Caco-2 (cell line): ENCODE measurements at places on chromosomes 16 and 17. TPM values are rescaled to one million over a fixed set of nuclear protein-coding genes. Genes with fewer than 3 reads are reported as not detected.

Gene KRTAP3-1
- 7.4 and 7.9 TPM in 2 replicates for total RNA-seq

Gene KRTAP1-5
- total RNA-seq: not detected in 2 replicates

Gene HOXB4
- total RNA-seq: 3.4 and 3.9 TPM in 2 replicates

Gene B4GALNT2
- total RNA-seq: 1.1 and 1.3 TPM in 2 replicates

Gene EFCAB13
- total RNA-seq: 5.1 and 6.4 TPM in 2 replicates

Gene C17orf67
- total RNA-seq: 2.9 and 4.6 TPM in 2 replicates

Gene TOM1L1
- 48.7 TPM in 2 replicates for total RNA-seq

Gene OR1F1
- total RNA-seq: not detected in 2 replicates

Gene PARD6A
- total RNA-seq: 7.1 and 8.4 TPM in 2 replicates

Gene ORC6
- 55.2 and 56.3 TPM in 2 replicates for total RNA-seq

Gene EMP2
- 187 and 198 TPM in 2 replicates for total RNA-seq

GRCh38 chr17:39738568-39738901, 797 bp downstream of the GRB7 start:
- DNase-seq: peak; percentile 70

- DNase-seq: no peak
These were observed 1.4 kb upstream of the CACNA1G start for GRCh38 chr17:50558941-50559614.

DNA sequence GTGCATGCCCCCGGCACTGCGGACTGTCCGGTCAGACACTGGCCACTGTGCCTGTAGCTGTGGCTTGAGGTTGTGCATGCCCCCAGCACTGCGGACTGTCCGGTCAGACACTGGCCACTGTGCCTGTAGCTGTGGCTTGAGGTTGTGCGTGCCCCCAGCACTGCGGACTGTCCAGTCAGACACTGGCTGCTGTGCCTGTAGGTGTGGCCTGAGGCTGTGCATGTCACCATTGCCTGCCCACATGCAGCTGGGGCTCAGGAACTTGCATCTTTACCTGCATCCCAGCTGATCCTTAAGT, 5.2 kb downstream of the MTHFSD start:
- no peak for DNase-seq

DNA sequence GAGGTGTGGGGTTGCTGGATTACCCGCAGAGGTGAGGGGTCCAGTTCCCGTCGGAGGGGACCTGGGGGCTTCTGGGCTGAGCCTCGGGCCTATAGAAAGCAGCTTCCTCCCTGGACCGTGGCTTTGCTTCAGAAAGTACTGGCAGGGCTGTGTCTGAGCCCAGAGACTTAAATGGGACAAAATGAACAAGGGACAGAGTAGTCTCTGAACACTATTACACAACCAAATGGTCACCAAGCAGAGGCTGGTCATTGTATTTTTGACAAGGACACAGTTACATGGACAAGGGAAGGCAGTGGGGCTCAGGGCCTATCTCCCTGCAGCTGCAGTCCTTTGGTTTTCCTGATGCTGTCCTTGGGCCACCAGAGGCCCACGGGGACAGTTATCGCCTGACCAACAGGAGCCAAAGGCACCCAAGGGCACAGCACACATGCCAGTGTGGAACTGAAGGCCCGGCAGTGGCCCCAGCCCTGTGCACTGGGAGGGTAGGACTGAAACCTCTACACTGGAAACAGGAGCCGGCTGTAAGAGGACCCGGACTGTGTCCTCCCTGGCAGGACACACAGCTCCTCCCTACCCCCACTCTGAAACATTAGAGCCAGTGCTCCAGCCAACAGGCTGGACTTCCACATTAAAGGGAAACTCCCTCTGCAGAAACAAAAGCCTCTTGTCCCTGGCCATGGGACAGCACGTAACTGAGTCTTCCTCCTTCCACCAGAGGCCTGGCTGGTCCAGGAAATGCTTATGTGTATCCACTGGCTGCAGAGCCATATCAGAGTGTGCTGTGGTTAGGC, 26.0 kb upstream of the ERN1 start:
- DNase-seq: no peak

DNA sequence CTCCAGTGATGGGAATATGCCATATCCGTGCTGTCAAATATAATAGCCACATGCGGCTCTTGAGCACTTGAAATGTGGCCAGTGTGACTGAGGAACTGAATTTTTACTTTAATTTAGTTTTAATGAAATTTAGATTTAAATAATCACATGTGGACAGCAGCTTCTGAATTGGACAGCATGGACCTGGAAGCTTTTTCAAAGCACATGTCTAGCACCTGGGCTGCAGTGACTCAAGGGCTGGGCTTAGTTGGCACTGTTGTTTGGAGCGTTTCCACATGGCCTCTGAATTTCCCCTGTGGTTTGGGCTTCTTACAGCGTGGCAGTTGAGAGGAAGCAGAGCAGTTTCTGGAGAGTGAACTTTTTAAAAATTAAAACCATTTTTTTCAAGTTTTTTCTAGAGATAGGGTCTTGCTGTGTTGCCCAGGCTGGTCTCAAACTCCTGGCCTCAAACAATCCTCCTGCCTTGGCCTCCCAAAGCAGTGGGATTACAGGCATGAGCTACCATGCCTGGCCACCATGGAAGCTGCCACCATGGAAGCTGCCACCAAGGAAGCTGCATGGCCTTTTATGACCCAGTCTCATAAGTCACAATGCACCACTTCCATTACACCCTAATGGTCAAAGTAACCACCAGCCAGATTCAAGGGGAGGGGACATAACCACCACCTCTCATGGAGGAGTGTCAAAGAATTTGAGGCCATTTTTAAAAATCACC, 6.7 kb upstream of the TOB1 start:
- DNase-seq: no peak

DNA sequence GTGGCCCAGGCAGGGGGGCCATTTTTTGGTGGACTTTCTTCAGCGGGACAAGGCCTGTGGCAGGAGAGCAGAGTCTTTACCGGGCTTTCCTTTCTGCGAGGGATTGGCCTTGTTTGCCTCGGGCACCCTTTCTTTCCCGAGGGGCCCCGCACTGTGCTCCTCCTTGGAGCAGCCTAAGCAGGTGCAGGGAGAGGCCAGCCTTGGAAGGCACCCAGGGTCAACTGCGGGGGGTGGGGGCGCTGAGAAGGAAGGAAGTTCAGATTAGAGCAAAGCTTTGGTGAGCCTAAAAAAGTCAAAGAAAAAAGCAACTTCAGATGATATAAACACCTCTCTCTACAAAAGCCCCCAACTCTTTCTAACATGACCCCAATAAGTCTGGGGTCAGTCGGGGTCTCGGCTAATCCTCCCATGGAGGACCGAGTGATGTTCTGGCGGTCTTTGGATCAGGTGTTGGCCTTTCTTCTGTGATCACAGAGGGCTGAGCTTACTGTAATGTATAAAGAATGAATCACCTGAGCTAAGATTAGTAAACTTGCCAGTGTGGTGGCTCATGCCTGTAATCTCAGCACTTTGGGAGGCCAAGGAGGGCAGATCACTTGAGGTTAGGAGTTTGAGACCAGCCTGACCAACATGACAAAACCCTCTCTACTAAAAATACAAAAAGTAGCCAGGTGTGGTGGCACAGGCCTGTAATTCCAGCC, 63.0 kb downstream of the PGS1 start:
- DNase-seq: no peak

- DNase-seq: no peak
These were observed 46.7 kb upstream of the KDM8 start for GRCh38 chr16:27156579-27156978.

GRCh38 chr16:10097271-10097670, 85.0 kb downstream of the GRIN2A start:
- no peak for DNase-seq

DNA sequence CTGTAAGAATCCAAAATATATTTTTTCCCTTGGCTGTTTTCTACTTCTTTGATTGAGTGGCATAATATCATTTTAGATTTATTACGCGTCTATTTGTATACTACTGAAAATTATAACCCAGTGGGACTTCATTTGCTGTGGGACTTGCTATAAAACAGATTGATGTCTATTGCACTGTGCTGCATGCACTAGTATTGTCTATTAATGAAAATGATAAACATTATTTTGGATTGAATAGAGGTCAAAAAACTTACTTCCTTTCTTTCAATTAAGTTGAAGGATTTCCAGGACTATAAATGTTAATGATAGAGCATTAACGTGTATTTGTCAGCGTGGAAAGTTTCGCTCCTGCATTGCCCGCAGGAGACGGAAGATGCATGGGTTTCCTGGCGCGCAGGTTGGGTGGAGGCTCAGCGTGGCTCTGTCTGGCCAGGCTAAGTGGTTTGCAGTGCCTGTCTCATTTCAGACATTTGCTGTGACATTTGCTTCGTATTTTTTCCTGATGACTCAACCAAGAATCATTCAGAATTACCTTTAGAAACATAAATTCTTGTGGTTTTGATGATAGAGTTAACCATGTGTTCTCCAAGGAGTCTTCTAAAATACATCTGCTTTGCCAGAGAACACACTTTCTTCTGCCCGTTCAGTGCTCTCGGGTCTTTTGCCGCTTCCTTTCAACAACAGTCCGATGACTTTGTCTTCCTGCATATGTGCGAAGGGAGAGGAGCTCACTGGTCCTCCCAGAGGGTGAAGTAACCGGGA, 216.7 kb downstream of the RPTOR start:
- no peak for DNase-seq

DNA sequence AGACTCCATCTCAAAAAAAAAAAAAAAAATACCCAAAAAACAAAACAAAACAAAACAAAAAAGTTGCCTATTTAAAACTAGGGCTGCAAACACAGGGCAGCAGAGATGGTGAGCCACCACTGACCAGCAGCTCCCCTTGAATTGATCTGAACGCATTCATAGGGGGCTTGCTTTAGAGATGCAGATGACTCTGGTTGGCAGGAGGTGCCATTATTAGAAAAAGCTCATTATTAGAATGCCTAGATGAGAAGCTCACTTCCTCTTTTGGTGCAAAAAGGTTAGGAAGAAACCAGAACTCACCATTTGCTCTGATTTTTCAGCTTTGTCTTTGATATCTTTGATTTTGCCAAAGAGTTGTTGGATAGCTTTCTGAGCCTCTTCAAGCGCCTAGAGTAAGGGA, 53.1 kb downstream of the VPS53 start:
- DNase-seq: no peak

GRCh38 chr16:57300387-57301125, 16.1 kb upstream of the PLLP start:
- peak; percentile 99 for DNase-seq

- DNase-seq: peak; percentile 26
These were observed 99.7 kb downstream of the CDH8 start for GRCh38 chr16:61936522-61936921.

DNA sequence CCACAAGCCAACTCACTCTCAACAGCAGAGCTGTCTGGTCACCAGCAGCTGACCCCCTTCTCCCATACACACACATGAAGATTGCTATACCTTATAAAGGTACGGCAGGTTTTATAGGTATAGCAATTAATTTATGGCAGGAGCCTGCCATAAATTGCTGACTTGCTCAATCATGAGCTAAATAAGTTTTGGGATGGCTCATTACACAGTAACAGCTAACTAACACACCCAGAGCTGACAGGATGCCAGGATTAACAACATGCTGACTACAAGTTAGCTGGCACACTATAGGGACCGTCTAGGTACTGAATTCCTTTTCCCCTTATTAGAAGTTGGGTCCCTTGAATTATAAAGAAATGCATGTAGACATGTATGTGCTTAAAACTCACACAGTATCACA, 150.3 kb upstream of the KCNJ18 start:
- DNase-seq: no peak

DNA sequence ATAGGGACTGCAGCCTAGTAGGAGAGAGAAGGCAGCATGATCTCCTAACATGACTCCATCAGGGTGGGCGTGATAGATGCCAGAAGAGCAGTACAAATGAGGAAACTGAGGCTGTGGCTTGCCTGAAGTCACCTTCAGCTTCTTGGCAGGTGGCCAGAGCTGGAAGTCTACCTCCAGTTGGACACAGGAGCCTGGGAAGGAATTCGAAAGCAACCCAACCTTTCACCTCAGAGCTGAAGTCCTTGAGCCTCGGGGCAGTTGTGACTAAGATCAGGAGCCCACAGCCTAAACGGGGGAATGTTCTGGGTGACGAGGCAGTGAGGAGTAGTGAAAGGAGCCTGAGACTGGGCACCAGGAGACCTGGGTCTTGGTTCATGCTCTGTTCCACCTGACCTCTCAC, 9.4 kb upstream of the SLC52A1 start:
- no peak for DNase-seq

DNA sequence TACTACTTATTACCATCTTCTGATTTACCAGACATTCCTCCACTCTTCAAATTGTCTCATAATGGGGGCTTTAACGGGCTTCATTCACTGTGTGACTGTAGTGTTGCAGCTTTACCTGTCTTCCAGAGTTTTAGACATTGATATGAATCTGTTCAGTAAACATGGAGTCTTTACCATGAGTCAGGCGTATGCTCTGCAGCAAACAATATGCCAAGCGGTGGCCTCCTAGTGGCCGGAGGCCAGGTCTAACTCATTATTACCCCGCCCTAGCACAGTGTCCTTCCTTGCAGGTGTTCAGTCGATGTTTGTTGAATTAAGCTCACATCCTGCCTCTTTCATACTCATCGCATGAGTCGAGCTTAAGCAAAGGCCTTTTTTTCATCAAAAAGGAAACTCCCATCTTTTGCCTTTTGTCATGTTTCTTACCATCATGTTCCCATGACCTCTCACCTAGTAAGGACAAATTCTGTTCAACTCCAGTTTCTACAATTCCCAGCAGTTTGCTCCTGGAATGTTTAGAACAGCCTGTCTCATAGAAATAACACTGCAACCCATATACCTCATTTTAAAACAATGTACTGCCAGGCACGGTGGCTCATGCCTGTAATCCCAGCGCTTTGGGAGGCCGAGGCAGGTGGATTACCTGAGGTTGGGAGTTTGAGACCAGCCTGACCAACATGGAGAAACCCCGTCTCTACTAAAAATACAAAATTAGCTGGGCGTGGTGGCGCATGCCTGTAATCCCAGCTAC, 39.4 kb downstream of the TUBD1 start:
- DNase-seq: peak; percentile 92

- no peak for DNase-seq
These were observed 6.8 kb downstream of the PCTP start for GRCh38 chr17:55757659-55758058.

DNA sequence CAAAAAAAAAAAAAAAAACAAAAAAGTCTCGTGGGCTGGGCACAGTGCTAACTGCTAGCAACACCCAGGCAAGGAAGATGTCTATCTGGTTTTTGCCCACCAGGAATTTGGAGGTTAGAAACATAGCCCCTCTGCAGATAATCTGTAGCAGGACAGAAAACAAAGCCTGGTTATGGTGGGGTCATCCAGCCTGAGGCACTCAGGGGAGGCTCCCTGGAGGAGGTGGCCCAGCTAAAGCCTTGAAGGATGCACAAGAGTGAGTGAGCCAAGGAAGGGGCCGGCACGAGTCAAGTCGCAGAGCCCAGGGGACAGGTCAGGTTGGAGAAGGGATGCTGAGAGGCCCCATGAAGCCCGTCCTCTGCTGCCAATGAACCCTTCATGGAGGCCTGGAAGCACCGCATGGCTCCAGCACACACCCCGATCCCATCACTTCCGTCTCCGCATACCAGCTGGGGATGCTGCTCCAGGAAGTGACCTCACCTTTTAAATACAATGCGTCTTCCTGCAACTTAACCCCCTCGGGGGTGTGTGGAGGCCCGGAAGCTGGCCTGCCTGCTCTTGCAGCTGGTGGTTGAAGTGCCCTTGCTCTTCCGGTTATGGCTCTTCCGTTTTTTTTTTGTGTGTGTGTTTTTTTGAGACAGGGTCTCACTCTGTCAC, 86.5 kb downstream of the ENGASE start:
- DNase-seq: no peak
